ENCODE measurements at places on chromosomes 7 and 10.

GRCh38 chr10:84563355-84563754 lies 235.0 kb downstream of the CCSER2 start:
- DNase-seq, result no peak

GRCh38 chr7:112665709-112666108 lies 124.5 kb downstream of the TMEM168 start:
- no peak for DNase-seq

DNA sequence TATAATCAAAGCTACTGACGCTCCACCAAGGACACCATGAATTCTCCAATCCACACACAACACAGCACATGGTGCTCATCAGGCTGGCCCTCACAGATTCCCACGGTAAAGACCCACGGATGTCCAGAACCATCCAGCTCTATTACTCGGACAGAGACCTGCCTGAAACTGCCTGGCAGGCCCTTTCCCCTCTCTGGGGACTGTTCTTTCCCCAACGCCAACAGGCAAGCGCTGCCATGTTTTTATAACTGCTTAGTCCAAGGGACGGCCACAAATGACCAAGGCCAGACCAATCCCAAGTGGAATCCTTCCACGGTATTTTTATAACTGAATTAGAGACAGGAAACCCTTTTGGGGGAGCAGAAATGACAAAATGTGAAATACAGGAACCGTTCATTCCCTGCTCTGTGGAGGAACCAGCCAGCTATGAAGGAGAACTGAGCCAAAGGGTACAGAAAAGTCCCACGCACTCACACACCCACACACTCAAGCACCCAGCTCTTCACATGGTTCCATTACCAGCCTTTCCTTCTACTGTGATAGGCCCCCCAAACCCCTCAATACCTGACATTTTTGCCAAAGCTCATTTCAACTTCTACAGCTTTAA lies 4.1 kb downstream of the PIP4K2A start:
- DNase-seq, result no peak

- peak; percentile 62 for DNase-seq
Measured at GRCh38 chr10:14604181-14605142, 170.2 kb downstream of the FAM107B start.

- DNase-seq, result no peak
Measured at GRCh38 chr10:21498377-21498776, 27.1 kb downstream of the SKIDA1 start.

DNA sequence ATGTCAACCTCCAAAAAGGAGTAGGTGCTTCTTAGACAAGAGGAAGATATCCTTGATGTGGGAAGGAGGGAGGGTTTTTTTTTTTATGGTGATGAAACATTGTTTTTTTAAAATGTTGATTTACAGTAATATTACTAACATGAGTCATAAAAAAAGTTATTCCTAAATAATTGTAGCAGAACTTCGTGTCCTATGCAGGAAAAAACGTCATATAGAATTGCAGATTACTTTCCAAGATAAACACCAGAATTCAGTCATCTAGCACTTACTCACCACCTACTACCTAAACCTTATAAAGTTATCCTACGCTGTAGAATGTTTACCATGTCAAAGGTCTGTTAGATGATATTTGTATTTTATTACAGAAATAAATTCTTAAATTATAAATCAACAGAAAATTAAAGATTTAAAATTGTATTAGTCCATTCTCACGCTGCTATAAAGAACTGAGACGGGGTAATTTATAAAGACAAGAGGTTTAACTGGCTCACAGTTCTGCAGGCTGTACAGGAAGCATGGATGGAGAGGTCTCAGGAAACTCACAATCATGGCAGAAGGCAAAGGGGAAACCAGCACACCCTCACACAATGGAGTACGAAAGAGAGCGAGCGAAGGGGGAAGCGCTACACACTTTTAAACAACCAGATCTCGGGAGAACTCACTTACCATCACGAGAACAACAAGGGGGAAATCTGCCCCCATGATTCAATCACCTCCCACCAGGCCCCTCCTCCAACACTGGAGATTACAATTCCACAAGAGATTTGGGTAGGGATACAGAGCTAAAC lies 105.2 kb upstream of the NEBL start:
- DNase-seq, result no peak

- DNase-seq, result no peak
Measured at GRCh38 chr10:33344676-33345075, 10.2 kb upstream of the NRP1 start.

All from stimulated activated CD4-positive, alpha-beta T cell treated with anti-CD3 and anti-CD28 coated beads, Interleukin-4, amount 100 ng/mL, for 4 hours (primary cell).